ENCODE measurements at places on chromosomes 1 and 21.

GRCh38 chr1:89489047-89489729 lies 35.4 kb upstream of the LRRC8B start:
- no peak for DNase-seq

DNA sequence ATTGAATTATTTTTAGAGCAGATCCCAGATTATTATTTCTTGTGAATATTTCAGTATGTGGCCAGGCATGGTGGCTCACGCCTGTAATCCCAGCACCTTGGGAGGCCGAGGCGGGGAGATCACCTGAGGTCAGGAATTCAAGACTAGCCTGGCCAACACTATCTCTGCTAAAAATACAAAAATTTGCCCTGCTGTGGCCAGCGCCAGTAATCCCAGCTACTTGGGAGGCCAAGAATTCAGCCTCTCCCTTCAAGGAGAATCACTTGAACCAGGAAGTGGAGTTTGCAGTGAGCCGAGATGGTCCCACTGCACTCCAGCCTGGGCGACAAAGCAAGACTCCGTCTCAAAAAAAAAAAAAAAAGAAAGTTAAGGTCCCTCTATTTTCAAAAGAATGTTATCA lies 4.3 kb downstream of the OSBPL9 start:
- no peak for DNase-seq

DNA sequence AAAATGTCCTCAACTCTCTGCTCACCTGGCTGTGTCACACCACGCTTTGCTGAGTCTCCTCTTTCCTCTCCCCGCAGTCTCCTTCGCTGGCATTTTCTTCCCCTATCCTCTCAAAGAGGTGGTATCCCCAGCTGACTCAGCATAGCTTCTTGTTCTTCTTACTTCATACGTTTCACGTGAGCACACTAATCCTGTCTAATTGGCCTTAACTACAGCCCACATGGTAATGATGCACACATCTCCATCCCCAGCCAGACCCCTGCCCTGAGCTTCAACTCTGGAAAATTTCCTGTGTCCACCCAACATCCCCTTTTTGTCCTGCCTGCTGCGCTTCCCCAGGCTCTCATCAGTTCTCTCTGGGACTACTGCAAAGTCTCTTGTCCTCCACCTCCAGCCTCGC lies 169.8 kb downstream of the TTLL7 start:
- DNase-seq = no peak

DNA sequence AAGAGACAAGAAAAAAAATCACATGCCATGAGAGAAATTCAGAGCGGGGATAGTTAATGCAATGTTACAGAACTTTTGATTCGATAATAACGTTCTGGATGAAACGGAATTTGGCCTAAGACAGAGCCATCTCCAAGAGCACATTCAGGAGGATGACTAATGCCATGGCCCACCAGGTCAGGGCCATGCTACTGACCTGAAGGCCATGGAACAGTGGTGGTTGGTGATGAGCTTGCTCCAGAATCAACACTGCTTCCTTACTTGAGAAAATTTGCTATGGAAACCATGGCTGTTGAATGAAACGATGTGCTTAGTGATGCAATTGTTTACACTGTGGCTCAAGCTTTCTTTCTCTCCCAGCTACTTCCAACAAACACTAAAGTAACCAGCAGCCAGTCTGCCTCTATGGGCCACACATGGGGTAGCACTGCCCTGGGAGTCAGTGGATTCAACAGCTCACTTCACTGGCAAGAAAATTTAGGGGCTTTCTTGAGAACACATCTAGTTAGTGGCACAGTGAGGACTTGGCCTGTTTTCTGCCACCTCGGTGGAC lies 299.1 kb downstream of the PCP4 start:
- DNase-seq = no peak

DNA sequence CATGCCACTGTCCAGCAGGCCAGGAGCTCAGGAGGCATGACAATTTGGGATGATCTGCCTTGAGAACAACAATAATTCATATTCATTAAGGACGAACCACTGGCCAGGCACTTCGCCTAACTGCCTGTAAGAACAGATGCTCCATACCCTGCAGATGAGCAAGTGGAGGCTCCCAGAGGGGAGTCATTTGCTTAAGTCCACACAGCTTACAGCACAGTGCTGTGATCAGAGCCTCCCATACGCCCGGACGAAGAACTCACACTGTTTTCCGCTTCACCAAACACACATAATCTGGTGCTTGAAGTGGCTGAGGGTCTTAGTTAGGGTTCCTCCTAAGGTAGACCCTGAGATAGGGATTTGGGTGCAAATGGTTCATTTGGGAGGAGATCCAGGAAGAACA lies 93.4 kb upstream of the KLHDC7A start:
- no peak for DNase-seq

GRCh38 chr1:3735027-3735681 lies 17.1 kb upstream of the CCDC27 start:
- DNase-seq = no peak

DNA sequence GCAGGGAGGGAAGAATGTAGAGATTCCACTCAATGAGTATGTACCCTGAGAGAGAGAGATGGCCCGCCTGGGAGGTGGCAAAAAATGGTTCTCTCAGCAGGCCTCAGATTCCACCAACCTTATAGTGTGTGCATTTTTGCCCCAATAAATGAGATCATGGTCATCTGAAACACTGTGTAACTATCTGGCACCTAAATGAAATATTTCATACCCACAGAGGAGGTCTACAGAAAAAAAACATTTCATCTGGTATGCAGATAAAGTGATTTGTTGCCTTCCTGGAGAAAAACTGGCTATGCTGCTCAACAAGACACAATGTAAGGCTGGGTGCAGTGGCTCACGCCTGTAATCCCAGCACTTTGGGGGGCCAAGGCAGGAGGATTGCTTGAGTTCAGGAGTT lies 4.9 kb downstream of the TMCO2 start:
- DNase-seq = no peak

DNA sequence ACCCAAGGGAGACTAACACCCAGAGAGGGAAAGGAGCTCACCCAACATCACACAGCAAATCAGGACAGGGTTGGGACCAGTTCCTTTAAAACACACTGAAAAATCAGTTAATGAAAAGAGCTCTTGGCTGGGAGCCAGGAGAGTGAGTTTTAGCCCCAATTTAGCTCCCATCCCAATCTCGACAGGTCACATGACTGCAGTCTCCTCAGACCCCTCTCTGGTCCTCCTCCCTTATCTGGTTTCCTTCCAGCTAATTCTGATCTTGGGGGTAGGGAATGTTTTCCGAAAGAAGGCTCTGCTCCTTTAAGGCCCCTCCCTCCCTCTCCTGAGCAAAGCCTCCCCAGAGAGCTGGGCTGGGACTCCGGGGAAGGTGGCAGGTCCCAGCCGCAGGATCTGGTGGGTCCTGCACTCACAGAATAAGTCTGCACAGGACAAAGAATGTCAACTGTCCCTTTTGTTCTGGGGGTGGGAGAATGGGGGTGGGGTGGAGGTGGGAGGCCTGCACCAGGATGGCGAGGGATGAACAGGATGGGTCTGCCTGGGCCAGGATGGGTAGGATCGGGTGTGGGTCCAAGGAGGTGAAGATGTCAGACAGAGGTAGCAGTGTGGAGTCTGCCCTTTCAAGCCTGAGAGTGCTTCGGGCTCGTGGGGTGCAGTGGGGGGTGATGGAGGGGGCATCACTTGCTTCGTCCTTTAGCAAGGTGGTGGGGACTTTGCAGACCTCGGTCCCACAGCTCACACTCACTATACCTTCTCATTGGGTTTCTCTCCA lies 57.3 kb upstream of the SSBP3 start:
- DNase-seq = no peak

- no peak for DNase-seq
These were observed 12.7 kb upstream of the DEGS1 start for GRCh38 chr1:224170343-224170742.

- DNase-seq = no peak
These were observed 70.9 kb downstream of the TM2D1 start for GRCh38 chr1:61654067-61654466.

GRCh38 chr21:43988506-43989230 lies 23.4 kb upstream of the TRAPPC10 start:
- no peak for DNase-seq

DNA sequence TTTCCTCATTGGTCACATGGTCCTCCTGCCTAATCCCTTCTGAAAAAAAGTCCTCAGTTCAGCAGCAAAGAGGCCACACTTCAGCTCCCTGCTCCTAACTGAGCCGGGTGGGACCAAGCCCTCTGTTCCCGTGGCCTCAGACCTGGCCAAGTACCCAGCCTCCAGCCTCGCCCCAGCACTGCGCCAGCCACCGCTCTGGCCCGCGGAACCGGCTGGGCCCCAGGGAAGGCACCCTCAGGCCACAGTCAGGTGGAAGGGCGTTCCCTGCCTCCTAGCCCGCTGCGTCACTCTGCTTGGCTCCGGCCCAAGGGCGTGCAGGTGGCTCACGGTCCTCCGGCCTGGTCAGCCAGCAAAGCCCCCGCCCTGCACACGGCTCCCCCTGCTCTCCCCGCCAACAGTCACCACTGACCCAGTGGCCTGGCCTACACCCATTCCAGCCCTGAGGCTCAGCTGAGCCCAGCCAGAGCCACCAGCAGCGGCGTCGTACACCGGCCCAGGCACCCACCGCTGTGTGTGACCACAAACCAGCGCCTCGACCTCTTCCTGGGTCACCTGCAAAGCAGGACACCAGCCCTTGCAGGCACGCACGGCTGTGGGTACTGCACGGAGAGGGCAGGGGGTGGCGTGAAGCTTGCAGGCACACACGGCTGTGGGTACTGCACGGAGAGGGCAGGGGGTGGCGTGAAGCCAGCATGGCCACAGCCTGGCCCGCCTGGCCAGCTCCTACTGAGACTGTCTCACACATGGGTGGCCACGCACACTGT lies 19.4 kb downstream of the NADK start:
- no peak for DNase-seq

- DNase-seq = no peak
These were observed 262.6 kb downstream of the SIPA1L2 start for GRCh38 chr1:232367293-232367692.

DNA sequence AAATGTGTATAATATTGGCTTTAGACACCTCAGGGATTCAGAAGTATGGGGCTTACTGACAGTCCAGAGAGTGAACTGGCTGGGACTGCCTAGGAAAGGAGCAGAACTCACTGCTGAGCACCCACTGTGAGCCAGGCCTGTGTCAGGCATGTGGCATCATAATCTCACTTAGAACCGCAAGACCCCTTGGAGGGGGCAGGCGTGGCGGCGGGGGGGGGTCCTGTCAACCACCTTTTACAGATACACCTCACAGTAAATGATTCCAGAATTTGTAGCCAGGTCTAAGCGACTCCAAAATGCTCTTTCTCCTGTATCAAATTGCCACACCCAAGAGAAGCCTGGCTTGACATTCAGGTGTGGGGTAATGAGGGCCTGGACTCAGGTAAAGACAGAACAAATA lies 235.5 kb downstream of the KCNH1 start:
- DNase-seq = no peak

- DNase-seq = no peak
These were observed 56.4 kb downstream of the HLCS start for GRCh38 chr21:36909901-36910561.

DNA sequence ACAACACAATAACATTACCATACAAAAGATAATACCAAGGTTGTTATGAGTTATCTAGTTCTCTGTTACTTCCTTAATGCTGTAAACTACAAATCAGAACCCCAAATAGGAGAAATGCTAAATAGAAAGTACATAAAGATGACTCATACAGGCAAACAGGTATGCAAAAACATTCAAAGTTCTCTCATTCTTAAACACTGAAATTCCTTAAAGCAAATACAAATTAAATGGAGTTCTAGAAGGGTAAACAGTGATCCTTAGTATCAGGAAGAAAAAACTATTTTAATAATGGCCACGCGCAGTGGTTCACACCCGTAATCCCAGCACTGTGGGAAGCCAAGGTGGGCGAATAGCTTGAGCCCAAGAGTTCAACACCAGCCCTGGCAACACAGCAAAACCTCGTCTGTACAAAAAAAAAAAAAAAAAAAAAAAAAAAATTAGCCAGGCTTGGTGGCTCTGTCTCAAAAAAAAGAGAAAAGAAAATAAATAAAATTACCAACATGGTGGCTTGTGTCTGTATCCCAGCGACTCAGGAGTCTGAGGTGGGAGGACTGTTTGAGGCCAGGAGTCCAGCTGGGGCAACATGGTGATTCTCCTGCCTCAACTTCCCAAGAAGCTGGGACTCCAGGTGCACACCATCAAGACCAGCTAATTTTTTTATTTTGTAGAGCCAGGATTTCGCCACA lies 17.5 kb downstream of the FBXO42 start:
- no peak for DNase-seq

DNA sequence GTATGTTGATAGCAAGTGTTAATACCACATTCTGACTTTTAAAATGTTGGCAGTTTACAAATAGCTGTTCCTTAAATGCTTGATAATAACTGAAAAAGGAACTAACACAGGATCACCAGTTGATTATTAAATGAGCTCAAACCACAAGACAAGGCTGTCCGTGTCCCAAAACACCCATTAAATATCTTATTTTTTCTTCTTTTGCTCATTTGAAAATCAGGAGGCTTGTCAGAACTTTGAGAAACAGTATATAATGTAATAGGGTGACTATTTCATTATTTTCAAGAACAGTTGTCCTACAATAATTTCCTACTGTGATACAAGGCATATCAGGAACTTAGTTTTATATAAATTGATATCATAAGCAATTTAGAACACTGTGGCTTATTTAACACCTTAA lies 2.7 kb downstream of the CDKN2C start:
- no peak for DNase-seq

DNA sequence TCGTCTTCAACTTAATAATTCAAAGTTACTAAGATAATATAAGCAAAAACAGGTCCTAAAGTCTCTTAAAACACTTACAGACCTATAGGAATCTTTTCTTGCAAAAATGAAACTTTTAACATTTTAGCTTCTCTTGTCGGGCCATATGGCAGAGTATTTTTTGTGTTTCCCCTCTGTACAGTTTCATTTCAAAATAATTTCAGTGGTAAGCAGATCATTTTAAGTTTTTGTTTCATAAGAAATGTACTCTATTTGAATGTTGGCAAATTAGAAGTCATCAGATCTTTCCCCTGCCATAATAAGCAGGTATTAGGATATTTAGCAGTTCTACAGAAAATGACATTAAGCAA lies 37.9 kb downstream of the RGL1 start:
- DNase-seq = no peak

- no peak for DNase-seq
These were observed 2.3 kb downstream of the SERBP1 start for GRCh38 chr1:67427947-67428346.

DNA sequence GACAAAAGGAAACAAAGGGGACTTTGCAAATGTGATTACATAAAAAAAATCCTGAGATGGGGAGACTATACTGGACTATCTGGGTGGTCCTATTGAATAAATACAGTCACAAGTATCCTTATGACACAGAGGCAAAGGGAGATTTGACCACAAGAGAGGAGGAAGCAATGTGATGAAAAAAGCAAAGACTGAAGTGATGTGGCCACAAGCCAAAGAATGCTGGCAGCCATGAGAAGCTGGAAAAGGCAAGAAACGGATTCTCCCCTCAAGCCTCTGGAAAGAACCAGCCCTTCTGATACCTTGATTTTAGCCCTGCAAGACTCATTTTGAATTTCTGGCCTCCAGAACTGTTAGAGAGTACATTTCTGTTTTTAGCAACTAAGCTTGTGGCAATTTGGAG lies 36.4 kb downstream of the OLFML2B start:
- DNase-seq = no peak

- no peak for DNase-seq
These were observed 18.6 kb upstream of the RASAL2 start for GRCh38 chr1:178075333-178075732.

GRCh38 chr1:77468257-77468948 lies 186.6 kb downstream of the AK5 start:
- DNase-seq = no peak

GRCh38 chr1:167202049-167202448 lies 18.6 kb upstream of the POU2F1 start:
- DNase-seq = no peak

GRCh38 chr1:162889989-162890388 lies 29.0 kb upstream of the CCDC190 start:
- DNase-seq = no peak
